ENCODE measurements at places on chromosomes 3 and 15.
A peak's percentile ranks its signal among the peaks of the same experiment; 100 is the strongest.

GRCh38 chr15:44536962-44537734, at the start of gene EIF3J:
Gene EIF3J, plus strand, starts transcription at chr15:44537147. Its CDS starts 48 bp downstream, at chr15:44537195.
- peak; percentile 96 for DNase-seq

GRCh38 chr3:28677581-28677980, 329.0 kb upstream of the AZI2 start:
- no peak for DNase-seq

GRCh38 chr3:107414325-107414964, 37.2 kb downstream of the CCDC54 start:
- no peak for DNase-seq

- peak; percentile 67 for DNase-seq
Observed at GRCh38 chr3:49469037-49469935, 781 bp upstream of the DAG1 start.

DNA sequence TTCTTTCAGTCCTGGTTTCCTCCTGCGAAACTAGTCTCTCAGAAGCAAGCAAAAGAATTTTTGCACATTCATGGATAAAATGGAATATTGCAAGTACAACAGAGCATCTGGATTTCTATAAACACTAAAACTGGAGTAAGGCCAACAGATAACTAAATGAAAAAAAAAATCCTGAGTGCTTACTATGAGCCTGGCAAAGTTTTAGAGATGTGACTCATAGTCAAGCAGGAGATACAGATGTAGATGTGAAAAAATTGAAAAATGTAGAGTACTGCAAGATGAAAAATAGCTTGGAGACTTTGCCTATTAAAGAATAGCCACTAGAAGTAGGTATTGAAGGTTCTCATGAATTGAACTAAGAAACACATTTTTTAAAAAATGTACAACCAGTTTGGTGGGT, 397.4 kb downstream of the OTOL1 start:
- peak; percentile 90 for DNase-seq

- peak; percentile 54 for DNase-seq
Observed at GRCh38 chr3:12138044-12138443, 20.7 kb downstream of the TIMP4 start.

GRCh38 chr3:23112491-23112890, 90.6 kb upstream of the UBE2E2 start:
- DNase-seq = no peak

DNA sequence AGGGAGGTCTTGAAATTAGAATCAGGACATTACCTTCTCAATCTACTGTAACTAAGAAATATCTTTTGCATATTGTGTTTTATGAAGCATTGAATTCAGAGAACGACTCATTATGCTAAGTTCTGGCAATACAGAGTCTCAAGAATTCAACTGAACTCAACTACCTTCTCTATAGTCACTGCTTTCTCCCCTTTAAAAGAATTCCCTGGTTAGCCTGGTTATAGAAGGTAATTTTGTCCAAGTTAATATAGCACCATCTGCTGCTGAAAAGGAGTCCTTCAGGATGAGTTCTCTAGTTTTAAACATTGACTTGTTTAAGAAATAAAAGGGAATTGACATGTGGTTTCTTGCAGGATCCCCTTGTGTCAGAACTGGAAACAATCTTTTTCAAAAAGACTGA, 60.2 kb downstream of the IL16 start:
- peak; percentile 85 for DNase-seq

GRCh38 chr3:14783480-14784086, 35.2 kb upstream of the FGD5 start:
- DNase-seq = no peak

DNA sequence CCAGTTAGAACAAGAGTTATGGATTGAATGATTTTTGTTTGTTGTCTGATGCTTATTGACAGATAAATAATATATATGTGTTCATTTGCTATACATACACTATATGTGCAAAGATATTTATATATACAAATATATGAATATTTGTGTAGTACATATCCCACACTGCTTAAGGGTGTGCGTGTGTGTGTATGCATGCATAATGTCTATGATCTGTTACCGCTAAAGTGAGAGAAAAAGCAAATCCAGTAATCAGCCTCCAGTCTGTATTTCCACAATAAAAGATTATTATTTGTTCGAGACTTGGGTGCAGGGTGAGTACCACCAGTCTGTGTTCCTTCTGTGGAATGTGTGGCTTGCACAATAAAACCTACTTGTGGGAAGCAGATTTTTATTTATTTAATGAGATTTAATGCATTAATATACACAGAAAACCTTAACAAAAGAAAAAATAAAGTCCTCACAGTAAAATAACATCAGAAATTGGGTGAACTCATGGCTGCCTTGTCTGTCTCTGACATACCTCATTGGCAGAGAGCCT, 366.0 kb upstream of the TBL1XR1 start:
- peak; percentile 37 for DNase-seq

DNA sequence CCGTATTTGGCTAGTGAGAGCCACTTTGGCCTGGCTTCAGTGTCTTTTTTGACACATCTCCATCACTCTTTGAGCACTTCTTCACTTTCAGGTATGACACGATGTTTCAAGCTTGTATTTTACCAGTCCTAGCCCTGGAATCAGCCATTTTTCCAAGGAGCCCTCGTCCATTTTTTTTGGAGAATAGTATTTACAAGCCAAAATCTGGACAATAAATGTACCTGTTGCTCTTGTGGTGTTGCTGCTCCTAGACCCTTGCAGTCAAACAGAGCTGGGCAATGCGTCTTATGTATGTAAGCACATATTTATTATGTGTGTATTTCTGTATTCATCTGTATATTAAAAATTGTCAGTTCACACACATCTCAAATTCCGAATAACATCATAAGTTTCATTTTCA, 231.2 kb downstream of the THSD4 start:
- DNase-seq = no peak

GRCh38 chr15:85976986-85977385, 102.7 kb upstream of the AGBL1 start:
- peak; percentile 85 for DNase-seq

DNA sequence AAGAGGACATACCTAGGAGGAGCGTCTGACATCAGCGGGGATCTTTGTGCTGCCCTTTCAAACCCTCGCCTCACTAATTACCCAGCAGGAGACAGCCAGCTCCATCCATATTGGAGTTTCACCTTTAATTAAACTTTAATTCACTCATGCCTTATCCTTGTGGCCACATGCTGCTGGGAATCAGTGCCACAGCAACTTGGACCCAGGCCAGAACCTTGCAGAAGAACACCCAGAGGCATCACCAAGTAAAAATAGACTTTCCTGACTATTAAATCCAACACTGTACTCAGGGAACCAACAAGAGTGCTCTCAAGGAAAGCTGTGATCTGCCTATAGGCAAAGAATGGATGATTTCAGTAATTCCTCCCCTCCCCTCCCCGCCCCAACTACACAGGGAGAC, 23.9 kb downstream of the EIF1B start:
- DNase-seq = no peak

- no peak for DNase-seq
Observed at GRCh38 chr3:169090559-169090958, 573.0 kb downstream of the MECOM start.

GRCh38 chr3:60399292-60399691, 852.0 kb downstream of the FHIT start:
- DNase-seq = no peak

DNA sequence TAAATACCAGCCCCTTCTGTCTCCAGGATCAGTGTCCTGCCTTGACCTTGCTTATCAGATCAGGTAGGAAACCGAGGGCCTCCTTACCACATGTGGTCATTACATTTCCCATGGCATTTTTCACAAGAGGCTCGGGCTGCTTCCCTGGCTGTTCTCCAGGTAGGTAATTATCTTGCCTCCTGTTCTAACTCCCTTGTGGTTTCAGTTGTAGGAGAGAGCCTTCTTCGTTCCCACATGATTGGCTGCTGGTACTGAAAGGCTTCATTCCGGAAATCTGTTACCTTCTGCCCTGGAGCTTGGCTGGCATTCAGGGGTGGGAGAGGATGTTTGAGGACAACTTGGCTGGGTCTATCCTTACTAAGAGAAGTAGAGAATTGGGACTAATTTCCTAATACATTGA, 46.8 kb upstream of the RORA start:
- DNase-seq = no peak

GRCh38 chr3:127089486-127090145, 103.3 kb upstream of the PRR23E start:
- no peak for DNase-seq

- peak; percentile 74 for DNase-seq
Observed at GRCh38 chr3:56796202-56796601, 5.5 kb downstream of the ARHGEF3 start.

- no peak for DNase-seq
Observed at GRCh38 chr3:72595376-72595775, 252.9 kb downstream of the SHQ1 start.

DNA sequence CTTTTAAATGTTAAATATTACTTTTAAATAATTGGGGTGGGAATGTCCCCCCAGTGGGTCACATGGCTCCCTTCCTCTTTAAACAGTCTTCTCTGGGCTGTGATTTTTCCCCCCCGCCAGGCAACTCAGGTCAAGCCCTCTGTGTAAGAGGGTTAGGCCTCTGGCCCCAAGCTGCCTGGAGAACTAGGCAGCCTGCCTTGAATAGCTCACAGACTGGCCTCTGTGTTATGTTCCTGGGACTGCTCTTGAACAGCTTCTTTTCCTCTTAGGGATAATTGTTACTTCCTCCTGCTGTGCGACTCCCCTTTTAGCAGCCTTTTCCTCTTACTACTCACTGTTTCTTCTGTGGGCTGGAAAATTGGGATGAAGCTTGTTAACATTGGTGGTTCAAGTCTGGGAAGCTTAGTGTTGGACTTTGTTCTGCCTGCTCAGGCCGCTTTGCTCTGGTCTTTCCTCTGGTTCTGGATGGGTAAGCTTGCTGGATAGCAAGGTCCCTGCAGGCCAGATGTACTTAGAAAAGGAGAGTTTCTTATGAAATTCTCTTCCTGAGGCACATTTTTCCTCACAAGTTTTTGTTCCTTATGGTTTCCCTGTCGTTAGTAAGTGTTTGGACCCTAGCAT, 2.2 kb downstream of the TEX264 start:
- DNase-seq = no peak

DNA sequence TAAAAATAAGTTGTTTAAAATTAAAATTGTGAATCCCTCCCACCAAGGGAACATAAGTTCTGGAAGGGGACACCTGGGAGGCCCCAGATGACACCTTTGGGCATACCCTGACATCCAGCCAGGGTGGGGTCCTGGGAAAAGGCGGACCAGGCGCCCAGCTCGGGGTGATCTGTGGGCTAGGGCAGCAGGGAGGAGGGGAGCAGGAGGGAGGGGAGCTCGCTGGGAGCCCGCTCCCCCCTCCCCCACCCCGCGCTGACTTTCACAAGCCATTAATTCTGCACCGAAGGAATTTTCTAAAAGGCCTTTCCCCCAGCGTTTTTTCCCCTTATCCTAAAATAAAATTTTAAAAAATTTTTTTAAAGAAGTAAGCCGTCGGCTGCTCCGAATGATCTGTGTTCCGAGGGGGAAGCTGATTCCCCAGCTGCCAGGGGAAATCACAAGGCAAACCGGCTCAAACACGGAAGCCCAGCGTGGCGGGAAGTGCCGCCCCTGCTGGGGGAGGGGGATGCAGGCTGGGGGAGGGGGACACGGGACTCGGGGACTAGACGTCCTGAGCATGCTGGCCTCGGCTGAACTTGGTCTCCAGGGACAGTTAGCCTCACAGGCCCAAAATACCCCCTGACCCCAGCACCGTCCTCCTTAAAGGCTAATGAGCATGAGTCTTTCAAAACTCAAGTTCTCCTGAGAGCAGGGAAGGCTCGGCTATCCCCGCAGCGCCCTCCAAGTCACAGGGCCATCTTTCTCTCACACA, 13.9 kb downstream of the PLXND1 start:
- peak; percentile 50 for DNase-seq

GRCh38 chr3:23805210-23805632, 534 bp upstream of the UBE2E1 start:
- DNase-seq = no peak

DNA sequence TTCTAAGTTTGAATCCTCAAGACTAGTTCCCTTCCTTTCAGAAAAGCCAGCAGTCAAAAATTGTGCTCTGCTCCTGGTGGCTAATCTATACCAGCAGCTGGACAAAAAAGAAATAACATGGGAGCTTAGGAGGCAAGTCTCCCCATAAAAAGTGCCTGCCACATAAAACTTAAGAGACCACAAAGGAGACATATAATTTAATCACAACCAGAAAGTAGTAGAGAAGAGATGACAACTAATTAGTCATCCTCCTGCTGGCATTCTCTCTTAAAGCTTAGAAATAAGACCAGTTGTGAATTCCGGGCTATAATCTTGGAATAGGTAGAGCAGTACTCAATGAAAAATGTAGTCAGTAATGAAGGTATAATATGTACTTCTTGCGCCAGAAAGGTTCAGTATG, 20.2 kb upstream of the IMPG2 start:
- DNase-seq = peak; percentile 21

GRCh38 chr3:12131351-12132090, 27.2 kb downstream of the TIMP4 start:
- DNase-seq = no peak

GRCh38 chr3:171378586-171378985, 81.6 kb downstream of the TNIK start:
- no peak for DNase-seq

DNA sequence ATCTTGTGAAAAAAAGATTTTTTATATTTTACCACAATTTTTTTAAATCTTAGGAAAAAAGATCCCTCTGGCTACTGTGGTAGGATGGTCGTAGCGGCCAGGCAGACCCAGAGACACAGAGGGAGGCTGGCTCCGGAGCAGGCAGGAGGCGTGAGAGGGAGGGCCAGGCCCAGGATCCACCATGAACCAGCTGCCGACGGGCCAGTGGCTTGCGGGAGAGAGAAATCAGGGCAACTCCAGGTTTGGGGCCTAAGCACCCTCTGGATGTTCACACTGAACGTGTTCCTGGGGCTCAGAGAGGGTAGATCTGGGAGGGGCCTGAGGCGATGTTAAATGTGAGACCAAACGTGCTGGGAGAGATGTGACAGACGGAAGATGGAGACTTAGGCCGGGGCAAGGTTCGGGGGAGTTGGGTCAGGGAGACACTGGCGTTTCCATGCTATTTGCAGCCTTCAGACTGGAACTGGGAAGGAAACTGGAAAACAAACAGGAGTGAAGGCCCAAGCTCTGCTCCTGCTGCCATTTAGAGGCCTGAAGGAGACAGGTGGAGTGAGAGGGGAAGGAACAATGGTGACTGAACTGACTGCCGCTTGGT, 1.6 kb upstream of the VILL start:
- DNase-seq = no peak

DNA sequence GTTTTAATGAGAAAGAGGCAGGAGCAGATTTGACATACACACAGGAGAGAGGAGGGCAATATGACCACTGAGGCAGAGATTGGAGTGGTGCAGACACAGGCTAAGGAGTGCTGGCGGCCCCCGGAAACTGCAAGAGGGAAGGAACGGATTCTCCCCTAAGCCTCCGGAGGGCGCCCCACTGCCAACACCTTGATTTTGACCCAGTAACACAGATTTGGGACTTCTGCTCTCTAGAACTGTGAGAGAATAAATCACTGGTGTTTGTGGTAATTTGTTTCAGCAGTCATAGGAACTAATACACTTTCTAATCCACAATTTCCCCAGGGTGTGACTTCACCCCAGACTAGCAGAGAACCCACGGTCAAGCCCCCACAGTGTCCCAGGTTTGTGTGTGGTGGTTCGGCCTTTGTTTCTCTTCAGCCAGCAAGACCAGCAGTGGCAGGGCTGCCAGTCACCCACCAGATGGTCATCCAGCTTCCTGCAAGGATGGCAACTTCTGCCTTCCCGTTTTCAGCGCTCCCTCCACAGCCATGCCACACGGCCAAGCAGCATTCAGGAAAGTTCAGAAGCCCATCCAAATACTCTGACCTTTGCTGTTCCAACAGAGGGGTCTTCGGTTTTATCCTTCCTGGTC, 23.6 kb upstream of the TSPAN3 start:
- no peak for DNase-seq

All from fibroblast of lung (primary cell).